ENCODE measurements at places on chromosomes 4 and X.

DNA sequence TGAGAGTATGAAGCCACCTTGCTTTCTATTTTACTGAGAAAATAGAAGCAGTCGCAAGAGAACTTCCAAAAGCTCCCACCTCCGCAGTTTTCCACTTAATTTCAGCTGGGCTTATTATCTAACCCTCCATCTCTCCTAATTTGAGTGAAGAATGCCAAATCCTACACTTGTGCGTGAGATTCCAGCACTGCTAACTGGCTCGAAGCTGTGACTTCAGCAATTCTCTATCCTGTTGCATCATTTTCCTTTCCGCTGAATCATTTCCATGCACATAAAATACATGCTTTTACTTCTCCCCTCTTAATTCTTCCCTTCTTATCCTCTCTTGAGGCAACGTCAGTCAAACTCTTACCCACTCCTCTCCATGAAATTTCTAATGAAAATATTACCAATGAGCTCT is 189.5 kb downstream of the GASK1B start:
- no peak for DNase-seq

GRCh38 chr4:74016068-74016467 is 17.6 kb upstream of the CXCL5 start:
- no peak for DNase-seq

DNA sequence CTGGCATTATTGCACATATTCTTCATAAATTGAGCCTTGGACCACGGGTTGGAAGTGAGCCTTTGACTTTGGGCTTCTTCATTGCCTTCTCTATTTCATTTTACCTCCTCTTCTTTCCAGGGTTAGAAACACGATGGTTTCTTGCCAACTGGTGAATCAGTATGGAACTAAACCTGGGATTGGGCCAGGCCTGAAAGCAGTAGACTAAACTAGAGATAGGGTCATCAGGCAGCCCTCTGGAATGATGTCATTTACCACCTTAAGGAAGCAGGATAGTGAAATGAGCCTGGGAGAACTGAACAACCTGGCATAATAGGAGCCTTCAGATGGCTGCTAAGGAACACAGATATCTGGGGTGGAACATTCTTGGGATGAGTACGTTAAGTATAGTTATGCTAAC is 67.5 kb upstream of the ATP8A1 start:
- DNase-seq: no peak

DNA sequence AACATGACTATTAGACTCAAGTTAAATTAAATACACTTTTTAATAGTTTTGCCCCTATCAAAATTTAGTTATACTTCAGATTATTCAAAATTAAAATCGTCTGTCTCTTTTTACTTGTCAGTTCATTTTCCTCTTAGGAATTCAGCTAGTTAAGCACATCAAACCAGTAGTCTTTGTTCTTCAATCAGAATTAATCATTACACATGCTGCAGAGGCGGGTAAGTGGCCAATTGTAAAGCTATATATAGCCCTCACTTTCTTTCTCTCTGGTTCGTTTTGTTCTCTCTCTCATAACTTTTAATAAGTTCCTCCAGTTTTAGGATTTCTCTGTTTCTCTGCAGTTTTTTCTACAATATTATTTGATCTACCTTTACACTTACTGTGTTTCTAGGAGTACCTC is 359.1 kb upstream of the PABPC4L start:
- DNase-seq: no peak

DNA sequence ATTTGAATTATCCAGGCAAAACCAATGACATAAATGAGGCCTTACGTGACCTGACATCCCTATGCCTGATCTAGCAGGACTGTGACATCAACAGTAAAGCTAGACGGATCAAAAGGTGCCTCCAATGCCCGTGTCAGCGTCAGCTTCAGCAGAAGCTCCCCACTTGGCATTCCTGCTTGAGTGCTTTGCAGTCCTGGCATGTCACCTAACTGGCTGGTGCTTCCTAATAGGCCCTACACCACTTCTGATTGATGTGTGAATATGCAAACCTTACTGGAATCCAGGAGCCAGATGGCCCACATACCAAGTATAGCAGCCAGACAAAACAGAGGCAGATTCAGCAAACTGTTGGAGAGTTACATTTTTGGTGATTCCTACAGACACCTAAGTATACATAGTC is 224.2 kb downstream of the DMD start:
- DNase-seq: no peak

- no peak for DNase-seq
Measured at GRCh38 chr4:3936184-3936583, 170.0 kb downstream of the ADRA2C start.

- no peak for DNase-seq
Measured at GRCh38 chr4:163679189-163679588, 184.7 kb downstream of the TMA16 start.

GRCh38 chr4:56979421-56980072 is 851 bp downstream of the POLR2B start:
- DNase-seq: no peak

GRCh38 chrX:112359906-112360305 is 277.3 kb upstream of the TRPC5 start:
- DNase-seq: no peak

DNA sequence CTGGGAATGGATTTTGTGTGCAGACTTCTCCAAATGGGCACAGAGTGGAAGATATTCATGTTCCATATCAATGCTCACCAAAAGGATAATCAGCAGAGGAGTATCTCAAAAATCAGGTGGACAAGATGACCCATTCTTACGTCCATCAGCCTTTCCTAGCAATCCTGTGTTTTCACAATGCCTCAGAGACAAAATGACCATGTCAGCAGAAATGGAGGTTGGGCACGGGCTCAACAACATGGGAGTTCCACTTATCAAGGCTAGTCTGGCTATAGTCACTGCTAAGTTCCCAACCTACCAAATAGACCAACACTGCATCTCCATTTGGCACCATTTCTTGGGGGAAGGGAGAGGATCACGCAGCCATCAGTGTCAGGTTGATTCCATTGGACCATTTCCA is 179.0 kb downstream of the COX7B2 start:
- no peak for DNase-seq

DNA sequence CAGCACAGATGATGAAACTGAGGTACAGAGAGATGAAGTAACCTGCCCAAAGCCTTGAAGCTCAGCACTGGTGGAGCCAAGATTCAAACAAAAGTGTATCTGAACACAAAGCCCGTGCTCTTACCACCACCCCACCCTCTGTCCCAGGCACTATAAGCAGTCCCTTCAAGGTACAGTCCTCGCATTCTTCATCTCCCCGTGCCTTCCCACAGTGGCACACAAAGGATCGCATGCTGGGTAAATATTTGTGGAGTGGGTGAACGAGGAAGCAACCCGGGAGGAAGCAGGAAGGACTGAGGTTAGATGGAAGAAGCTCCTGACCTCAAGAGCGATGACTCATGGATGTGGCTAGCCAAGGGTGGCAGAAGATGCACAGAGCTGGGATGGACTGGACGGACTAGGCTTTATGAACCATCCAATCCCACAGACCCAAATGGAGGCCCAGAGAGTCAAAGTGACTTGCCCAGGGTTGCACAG is 18.4 kb downstream of the IQSEC2 start:
- no peak for DNase-seq

DNA sequence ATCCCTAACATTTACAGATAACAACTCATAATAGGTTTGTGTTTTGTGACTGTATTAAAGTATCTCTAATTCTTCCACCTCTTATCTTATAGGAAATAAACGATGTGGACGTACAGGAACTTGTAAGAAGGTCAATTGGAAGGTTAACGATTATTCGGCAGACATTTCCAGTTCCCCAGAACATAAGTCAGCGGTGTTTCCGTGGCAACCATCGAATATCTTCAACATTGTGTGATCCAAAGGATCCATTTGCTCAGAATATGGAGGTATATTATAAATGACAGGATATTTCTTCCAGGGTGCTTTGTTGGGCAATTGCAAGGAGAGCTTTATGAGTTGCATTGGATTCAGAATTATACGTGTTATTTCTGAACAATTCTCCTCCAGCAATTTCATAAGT is 611.9 kb upstream of the ATOH1 start:
- DNase-seq: no peak

DNA sequence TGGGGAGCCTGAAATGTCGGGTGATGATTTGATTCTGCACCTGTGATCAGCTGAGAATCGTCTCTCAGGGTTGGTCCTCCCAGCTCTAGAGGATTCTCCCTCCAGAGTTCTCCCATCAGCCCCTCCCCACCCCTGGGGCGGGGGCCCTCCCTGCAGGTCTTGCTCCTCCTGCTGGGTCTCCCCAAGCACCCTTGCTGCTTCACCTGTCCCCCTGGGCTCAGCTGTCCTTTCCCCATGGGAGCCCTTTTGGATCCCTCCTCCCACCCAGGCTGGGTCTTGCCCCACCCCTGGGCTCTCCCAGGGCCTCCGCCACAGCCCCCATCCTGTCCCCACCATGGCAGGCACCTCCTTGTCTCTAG is 22.2 kb downstream of the PSAPL1 start:
- DNase-seq: no peak

GRCh38 chr4:16544251-16544721 is 318.0 kb upstream of the TAPT1 start:
- no peak for DNase-seq

DNA sequence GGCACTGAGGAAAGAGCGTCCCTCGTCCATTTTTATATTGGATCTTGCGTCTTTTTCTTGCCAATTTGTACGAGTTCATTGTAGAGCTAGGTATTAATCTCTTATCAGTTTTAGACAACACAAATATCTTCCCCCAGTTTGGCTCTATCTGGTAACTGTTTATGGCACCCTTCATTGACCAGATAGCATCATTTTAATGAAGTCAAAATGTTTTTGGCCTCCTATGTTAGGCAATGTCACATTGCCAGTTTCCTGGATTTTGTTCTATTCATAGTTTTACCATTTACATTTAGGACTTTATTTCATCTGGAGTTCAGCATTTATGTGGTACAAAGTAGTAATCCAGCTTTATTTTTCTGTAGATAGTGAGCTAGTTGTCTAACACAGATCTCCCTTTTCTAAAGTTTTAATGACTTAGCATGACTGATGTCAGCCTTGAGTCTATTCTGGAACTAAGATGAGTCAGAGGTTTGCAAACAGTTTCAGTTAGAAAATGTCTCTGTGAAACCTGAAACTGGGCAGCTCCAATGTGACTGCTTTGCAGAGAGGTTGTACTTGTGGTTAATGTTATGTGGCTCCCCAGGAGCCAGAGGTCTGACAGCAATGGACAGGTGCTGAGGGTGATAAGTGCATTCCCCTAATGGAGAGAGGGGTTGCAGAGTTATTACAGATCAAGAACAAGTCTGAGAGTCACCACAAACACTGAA is 5.3 kb upstream of the STBD1 start:
- DNase-seq: peak; percentile 86

Data from GM13977 (cell line).